ENCODE measurements at places on chromosomes 4 and X.

DNA sequence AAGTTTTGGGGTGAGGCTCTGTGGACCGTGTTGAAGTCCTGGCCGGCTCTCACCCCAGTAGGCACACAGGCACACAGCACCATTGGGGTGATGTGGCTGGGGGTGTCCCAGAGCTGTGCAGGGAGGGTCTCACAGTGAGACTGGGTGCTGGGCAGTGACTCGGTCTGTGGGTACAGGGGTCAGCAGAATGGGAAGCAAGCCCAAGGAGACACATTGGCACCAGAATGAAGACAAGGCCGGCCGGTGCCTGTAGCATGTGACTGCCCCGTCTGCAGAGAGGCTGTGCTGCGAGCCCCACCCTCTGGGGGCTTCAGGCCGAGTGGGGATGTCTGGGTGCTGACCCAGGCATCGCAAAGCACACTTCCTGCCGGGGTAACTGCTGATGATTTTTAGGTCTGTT, 5.2 kb downstream of the MAEA start:
- DNase-seq = no peak

GRCh38 chrX:97835969-97836368, 952.3 kb downstream of the RPA4 start:
- no peak for DNase-seq

- no peak for DNase-seq
Measured at GRCh38 chr4:123747016-123747415, 350.4 kb downstream of the SPRY1 start.

GRCh38 chrX:13518126-13518525, 51.3 kb upstream of the EGFL6 start:
- no peak for DNase-seq

DNA sequence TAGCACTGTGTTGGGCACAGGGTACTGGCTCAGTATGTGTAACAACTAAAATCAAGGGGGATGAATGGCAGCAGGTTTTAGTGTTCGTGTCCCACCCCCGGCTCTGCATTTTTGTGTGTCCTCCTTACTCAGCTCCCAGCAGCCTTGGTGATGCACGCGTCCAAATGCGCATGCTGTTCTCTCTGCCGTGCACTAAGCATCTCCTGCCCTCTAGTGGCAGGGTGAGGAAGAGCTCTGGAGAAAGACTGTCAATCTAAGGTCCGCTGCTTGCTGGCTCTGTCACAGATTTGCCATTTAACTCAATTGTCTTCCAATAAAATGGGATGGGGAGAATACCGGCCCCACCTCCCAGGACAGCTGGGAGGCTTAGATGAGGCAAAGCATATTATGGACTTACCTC, 61.4 kb downstream of the WFS1 start:
- no peak for DNase-seq

DNA sequence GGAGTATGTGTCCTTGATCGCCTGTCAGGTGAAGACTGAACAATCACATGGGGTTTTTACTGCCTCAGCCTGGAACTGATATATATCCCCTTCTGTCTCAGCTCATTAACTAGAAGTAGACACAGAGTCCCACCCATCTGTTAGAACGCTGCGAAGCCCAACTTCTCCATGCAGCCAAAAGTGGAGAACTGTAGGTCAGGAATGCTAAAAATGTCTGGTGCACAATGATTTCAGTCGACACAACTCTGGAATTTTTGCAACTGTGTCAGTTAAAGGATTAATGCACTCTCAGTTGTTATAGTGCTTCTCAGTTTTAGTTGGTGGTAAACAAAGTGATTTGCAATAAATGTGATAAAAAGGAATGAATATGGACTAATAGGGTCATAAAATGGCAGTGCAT, 287.2 kb downstream of the INPP4B start:
- DNase-seq = no peak

DNA sequence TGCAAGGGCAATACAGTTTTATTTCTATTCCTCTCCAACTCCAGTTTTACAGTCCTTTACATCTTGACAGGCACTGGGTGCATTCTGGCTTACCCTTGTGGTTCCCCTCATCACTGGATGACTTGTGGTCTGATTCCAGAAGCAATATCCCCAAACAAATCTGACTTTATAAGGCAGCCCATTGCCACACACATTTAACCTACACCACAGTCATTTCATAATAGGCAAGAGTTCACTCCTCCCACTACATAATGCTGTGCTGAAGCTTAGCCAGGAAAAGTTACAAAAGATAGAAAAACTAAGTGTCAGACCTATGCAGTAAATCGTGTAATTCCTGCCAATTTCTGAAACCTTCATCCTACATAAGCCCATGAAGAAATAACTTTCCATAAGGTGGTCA, 82.9 kb upstream of the MID1IP1 start:
- no peak for DNase-seq

GRCh38 chr4:80560337-80560736, 224.8 kb downstream of the CFAP299 start:
- no peak for DNase-seq

DNA sequence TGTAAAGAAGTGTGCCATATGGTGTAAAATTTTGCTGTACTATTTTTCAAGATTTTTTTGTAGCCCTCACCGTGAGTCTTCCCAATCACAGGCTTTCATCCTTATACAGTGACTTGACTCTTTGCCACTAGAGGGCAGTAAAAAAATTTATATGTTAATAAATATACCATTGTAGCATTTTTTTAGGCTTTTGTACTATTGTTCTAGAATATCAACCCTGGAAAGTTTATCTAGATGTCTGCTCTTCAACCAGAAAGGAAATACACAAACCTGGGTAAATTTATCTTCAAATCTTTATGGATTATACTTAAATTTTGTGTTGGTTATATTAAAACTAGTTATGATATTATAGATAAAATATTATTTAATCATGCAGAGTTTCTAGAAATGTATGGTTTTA, 235.3 kb downstream of the TENM3 start:
- DNase-seq = peak; percentile 14

- DNase-seq = no peak
Measured at GRCh38 chrX:38041237-38041636, 34.9 kb downstream of the SYTL5 start.

DNA sequence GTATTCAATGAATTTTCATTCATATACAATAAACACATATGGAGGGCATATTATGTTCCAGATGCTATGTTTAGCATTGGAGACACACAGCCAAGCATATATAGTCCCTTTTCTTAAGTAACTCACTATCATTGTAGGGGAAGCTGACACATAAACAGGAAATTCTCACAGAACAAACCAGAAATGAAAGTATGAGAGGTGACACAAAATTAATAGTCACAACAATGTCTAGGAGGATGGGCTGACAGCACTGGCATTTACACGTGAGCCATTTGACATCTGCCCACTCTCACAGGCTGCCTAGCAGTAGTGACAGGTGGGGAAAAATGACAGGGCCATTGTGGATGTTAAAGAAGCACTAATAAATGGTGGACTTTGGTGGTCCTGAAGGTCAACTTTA, 2.6 kb upstream of the CNOT6L start:
- no peak for DNase-seq

DNA sequence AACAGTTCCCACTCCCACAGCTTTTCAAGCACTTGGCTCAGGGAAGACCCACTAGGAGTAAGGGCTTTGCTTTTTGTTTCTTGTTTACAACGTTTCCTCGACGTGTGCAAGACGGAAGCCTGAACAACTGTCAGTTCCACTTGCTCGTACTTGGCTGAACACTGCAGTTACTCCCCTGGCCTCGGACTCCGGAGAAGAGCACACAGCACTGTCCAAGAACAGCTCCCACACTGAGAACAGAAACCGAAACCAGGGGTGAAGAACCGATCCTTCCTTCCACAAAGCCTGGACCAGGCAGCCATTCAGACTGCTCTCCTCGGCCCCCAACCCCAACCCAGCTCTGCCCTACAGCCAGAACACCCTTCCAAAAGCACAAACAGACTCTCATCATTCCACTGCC, 25.5 kb downstream of the IRF2 start:
- peak; percentile 40 for DNase-seq

- DNase-seq = no peak
Measured at GRCh38 chr4:152132776-152133175, 372.0 kb upstream of the GATB start.

DNA sequence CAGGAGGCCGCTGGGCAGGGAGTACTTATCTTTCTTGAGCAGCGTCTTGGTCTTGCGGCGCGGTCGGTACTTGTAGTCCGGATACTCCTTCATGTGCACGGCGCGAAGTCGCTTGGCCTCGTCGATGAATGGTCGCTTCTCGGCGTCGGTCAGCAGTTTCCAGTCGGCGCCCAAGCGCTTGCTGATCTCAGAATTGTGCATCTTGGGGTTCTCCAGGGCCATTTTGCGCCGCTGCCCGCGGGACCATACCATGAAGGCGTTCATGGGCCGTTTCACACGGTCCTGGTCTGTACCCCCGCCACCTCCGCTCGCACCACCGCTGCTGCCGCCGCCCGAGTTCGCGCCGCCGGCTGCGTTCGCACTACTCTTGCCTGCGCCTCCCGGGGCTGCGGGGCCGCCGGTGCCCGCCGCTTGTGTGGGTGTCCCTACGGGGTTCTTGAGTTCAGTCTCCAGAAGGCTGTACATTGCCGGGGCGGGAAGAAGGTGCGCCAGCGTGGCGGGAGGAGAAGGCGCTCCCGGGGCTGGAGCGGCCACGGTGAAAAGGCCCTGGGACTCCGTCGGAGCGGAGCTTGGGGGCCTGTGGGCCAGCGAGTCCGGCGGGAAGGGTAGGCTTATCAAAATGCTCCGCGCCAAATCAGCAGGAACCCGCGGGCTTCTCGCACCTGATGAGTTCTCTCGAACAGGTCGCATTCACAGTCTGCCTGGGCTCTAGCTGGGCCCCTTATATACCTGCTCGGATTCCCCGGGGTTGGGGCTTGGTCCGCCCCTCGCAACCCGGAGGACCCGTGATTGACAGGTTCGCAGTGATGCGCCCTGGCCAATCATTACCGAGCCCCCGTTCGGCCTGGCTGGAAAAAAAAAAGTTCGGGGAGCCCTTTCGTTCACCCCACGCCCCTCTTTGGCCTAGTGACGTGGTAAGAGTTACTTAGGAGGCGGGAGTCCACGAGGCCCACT, at the start of gene SOX3:
SOX3 (minus strand) TSS at position 699 of the 954 bp plus-strand sequence; CDS start at position 690, 9 bp downstream.
- no peak for DNase-seq

- DNase-seq = no peak
Measured at GRCh38 chr4:173489514-173489913, 40.5 kb downstream of the HAND2 start.

DNA sequence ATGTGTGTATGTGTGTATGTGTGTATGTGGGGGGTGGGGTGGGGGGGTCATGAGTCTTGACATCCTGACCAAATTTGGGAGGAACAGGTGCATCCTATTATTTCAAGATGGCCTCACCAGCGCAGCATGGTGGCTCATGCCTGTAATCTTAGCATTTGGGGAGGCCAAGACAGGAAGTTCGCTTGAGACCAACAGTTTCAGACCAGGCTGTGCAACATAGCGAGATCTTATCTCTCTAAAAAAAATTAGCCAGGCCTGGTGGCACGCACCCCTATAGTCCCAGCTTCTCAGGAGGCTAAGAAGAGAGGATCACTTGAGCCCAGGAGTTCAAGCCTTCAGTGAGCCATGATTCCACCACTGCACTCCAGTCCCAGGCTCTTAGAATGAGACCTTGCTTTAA, 47.0 kb upstream of the DHRSX start:
- no peak for DNase-seq

DNA sequence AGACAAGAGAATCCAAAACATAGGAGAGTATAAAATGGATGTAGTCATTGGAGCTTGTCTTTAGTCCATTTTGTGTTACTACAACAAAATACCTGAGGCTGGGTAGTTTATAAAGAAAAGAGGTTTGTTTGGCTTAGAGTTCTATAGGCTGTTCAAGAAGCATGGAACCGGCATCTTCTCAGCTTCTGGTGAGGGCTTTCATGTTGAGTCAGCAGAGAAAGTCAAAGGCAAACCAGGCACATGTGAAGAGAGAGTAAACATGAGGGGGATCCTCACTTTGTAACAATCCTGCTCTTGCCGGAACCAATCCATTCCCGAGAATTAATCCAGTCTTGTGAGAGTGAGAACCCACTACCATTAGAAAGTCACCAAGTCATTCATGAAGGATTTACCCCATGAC, 8.1 kb upstream of the HCCS start:
- DNase-seq = no peak

GRCh38 chrX:129478516-129478915, 44.8 kb downstream of the SMARCA1 start:
- no peak for DNase-seq

DNA sequence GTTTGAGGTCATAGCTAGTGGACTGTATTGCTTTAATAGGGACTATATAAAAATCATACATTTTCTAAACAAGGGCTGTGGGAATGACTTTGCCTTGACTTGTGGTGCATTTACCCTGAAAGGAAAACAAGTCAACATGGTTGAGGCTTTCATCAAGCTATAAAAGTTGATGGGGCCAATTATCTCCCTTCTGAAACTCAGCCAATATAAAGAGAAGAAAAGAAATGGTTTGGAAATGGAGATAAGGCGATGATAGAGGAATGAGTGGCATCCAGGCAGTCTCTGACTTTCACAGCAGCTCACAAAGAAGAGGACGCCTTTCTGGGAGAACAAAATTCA, 118.7 kb downstream of the SMARCA1 start:
- no peak for DNase-seq

DNA sequence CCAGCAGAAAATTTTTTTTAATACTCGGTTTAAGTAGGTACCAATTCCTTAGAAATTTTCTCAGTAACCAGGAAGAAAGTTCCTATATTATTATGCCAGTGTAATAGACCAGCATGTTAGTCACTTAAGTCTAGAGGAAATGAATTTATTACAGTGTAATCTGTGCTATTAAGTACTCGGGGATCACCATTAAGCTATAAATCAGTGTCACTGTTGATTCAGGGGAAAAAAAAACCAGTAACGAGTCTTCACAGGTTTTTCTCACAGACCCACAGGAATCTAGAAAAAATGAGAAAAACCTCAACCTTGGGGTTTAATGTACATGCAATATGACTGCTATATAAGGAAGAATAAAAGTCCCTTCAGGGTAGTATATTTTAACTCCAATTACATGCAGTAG, 138.3 kb upstream of the IL1RAPL2 start:
- DNase-seq = no peak

- DNase-seq = no peak
Measured at GRCh38 chr4:15322006-15322405, 105.8 kb upstream of the C1QTNF7 start.

DNA sequence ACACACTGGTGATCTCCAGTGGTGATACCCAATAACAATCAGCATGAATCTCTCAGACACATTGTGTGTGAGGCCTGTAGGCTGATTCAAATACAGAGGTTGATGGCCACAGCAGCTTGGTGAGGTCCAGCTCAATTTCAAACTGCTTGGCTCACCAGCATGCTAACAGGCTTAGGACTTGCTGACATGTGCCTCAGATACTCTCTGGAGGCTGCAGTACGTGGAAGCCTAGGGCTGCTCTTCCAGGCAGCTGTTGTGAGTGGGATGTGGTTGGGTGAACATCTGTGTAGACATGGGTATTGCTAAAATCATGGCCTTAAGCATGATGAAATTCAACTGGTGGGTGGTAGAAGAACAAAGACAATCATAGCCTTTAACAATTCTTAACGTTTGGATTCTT, 4.3 kb downstream of the CXCL9 start:
- DNase-seq = no peak

All from GM12891 (cell line).